ENCODE measurements at places on chromosomes 3 and 15.

- DNase-seq, result no peak
Observed at GRCh38 chr3:170144437-170144843, 37.1 kb downstream of the PHC3 start.

GRCh38 chr15:66404532-66404931 lies 17.8 kb downstream of the MAP2K1 start:
- no peak for DNase-seq

GRCh38 chr3:182105875-182106274 lies 394.1 kb downstream of the SOX2 start:
- DNase-seq, result no peak

DNA sequence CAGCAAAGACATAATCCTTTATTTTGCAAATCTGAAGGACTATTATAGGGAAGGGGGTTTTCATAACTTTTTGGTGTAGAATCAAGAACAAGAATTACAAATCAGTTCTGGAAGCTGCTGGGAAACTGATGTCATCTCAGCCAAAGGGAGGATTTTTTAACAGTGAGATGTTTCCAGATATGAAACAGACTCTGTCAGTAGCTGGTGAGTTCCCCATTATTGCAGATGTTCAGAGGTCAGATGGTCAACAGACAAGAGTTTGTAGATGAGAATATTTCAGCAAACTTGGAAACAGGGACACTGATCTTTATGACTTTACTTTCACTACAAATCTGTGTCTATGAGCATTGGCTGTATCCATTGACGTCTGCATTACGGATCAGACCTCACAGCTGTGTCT lies 71.9 kb upstream of the LPP start:
- no peak for DNase-seq

- DNase-seq, result no peak
Observed at GRCh38 chr3:67535006-67535405, 119.4 kb downstream of the SUCLG2 start.

- DNase-seq, result no peak
Observed at GRCh38 chr3:20405231-20405630, 219.2 kb upstream of the SGO1 start.

- DNase-seq, result no peak
Observed at GRCh38 chr3:152375546-152375945, 106.8 kb downstream of the MBNL1 start.

GRCh38 chr3:38283810-38284755 lies 2.0 kb downstream of the SLC22A14 start:
- DNase-seq, result no peak

- DNase-seq, result no peak
Observed at GRCh38 chr15:88995449-88995848, 82.3 kb upstream of the MFGE8 start.

DNA sequence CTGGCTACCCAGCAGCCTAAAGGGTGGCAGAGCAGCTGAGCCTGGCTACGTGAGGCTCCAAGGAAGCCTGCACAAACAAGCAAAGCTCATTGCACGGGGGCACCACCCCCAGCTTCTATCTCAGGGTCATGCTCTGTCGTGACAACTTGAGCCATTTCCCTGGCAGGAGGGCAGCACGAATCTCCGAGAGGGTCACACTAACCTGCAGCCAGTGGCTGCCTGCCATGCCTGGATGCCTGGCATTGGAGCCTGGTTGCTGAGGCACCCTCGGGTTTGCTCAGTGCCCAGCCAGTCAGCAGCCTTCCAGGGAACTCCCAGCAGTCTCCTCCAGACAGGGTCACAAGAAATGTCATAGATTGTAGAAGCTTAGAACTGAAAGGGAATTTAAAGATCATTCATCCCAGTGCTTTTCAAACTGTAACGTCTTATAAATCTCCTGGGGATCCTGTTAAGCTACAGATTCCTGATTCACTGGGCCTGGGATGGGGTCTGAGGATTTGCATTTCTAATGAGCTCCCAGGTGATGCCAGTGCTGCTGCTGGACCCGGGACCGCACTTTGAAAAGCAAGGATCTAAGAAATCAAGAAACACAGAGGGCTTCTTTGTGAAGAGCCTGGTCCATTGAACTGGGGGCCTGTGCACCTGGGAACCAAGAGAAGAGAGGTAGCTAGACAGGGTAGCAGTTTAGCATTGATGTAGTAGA lies 48.4 kb downstream of the TMEM266 start:
- DNase-seq, result no peak

GRCh38 chr3:28207000-28207733 lies 34.3 kb upstream of the CMC1 start:
- DNase-seq, result no peak

- DNase-seq, result no peak
Observed at GRCh38 chr3:193574488-193575070, 18.4 kb upstream of the OPA1 start.

GRCh38 chr15:29090617-29091466 lies 178.8 kb downstream of the NSMCE3 start:
- no peak for DNase-seq

GRCh38 chr3:155238845-155239244 lies 54.6 kb downstream of the STRIT1 start:
- no peak for DNase-seq

DNA sequence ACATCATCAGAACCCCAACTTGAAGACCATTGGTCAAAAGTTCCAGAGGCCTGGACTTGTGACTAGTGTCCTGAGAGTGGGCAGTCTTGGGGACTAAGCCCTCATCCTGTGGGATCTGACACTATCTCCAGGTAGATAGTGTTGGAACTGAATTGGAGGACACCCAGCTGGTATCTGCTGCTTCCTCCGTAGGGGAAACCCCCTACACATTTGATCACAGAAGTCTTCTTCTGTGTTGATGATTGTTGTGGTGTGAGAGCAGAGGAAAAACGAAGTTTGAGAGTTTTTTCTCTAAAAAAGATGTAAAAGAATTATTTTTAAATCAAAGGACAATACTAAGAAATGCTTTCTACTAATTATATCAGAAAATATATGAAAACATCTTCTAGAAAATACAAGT lies 6.9 kb downstream of the NSMCE3 start:
- DNase-seq, result no peak

DNA sequence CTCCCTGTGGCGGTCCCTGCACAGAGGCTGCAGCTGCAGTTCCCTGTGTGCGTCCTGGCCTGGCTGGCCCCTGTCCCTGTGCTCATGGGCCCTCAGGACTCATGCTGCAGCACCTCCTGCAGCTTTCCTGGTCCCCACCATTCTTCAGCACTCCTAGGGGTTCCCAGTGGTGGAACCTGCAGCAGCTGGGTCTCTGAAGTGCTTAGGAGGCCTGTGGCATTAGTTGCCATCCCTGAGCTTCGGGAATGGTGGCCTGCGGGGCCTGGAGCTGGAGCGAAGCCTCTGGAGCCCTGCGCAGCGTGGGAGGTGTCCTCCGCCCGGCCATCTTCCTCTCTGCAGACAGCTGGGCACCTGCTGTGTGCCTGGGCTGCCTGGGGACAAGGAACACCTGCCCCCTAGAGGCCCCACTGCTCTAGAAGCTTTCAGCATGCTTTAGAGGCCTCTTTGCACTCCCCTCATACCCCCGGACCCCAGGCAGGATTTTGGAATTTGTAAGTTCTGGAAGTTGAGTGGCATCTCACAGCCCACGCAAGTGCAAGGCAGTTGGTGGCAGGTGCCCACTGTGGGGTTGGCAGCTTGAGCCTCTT lies 13.1 kb downstream of the PLXNA1 start:
- no peak for DNase-seq

DNA sequence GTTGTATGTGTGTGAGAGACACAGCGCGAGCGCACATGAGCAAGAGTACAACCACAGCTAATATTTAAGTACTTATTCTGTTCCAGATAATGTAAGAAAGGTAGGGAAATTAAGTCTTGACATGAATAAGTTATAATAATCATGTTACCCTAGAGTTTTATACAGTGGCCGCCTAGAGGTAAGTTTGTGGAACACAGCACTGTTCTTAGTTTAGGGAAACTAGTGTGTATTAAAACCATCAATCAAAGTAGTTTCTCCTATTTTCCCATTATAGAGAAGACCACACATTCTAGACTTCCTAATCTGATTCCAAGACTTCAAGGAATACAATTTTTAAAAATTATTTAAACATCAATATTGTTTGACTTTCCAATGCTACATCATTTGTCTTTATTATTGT lies 9.5 kb downstream of the ALDH1A2 start:
- no peak for DNase-seq

DNA sequence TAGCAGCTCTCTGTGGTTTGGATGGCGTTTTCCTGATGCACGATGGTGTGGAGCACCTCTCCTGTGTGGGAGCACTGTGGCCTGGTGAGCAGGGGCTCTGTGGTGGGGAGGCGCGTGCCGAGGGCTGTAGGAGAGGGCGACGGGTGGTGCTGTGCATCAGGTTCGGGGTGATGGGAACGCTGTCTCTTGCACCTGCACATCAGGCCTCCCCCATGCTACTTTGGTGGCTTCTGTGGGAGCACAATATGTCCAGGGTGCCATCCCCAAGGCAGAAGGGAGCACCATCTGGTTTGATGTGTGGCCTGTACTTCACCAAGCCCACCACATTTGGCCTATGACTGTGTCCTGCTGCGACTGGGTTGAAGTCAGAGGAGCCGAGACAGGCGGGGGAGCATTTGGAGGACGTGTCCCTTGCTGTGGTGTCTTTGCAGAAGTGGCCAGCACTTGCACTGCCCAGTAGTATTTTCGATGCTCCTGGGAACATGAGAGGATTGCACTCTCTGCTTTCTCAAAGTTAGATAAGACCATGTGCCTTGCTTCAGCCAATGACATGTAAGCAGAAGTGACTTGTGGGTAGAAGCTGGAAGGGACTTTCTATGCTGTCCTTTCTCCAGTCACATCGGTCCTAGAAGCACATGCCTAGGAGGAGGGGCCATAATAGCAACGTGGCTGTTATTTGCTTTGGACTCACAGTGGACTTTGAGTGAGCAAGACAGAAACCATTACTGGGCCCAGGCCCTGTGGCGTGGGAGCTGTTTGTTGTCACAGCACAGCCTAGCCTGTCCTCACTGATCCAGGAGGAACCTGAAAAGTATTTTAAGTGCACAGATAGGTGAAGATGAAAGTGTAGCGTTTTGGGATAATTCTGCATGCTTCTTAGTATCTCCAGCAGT lies 72.1 kb downstream of the APBA2 start:
- DNase-seq, result no peak

DNA sequence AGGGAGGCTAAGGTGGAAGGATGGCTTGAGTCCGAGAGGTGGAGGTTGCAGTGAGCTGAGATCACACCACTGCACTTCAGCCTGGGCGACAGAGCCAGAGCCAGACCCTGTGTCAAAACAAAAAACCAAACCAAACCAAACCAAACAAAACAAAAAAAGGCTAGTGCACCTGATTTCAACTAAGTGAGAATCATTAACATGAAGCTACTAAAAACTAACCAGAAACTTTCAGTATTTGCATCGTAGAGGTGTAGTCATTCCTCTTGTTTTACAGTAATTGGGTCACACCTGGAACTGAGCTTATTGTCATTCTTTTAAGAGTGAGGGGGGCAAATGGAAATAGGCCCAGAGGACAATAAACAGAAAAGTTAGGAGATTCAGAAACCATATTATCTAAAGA lies 58.5 kb downstream of the ST6GAL1 start:
- no peak for DNase-seq

DNA sequence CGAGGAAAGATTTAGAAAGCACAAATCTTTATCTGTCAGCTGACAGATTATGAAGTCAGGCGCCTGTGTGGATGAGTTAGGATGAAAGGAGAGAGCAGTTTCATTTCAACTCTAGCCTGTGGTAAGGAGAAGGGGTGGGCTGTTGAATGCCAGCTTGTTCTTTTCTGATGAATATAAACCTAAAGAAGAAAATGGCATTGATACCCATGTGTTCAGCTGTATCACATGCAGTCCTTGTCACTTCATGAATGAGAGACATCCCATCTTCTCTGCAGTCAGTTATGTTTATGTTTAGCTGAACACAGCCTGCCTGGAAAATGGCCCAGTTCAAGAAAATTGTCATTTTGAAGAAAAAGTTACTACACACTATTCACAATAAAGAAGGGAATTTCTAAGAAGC lies 345.7 kb upstream of the RBMS3 start:
- no peak for DNase-seq

GRCh38 chr3:79041621-79042020 lies 726.2 kb downstream of the ROBO1 start:
- DNase-seq, result no peak

GRCh38 chr3:47225310-47225906 lies 57.2 kb downstream of the KIF9 start:
- DNase-seq, result no peak

- DNase-seq, result no peak
Observed at GRCh38 chr3:72191209-72191960, 406.4 kb upstream of the PROK2 start.

- DNase-seq, result no peak
Observed at GRCh38 chr15:63595065-63595464, 2.1 kb upstream of the FBXL22 start.

GRCh38 chr3:160365869-160366522 lies 33.0 kb downstream of the IFT80 start:
- DNase-seq, result no peak

- no peak for DNase-seq
Observed at GRCh38 chr15:32956006-32956405, 238.2 kb downstream of the GREM1 start.

GRCh38 chr3:122920986-122921385 lies 106.6 kb downstream of the SEMA5B start:
- DNase-seq, result no peak

GRCh38 chr15:92545996-92546395 lies 109.6 kb downstream of the FAM174B start:
- DNase-seq, result no peak

DNA sequence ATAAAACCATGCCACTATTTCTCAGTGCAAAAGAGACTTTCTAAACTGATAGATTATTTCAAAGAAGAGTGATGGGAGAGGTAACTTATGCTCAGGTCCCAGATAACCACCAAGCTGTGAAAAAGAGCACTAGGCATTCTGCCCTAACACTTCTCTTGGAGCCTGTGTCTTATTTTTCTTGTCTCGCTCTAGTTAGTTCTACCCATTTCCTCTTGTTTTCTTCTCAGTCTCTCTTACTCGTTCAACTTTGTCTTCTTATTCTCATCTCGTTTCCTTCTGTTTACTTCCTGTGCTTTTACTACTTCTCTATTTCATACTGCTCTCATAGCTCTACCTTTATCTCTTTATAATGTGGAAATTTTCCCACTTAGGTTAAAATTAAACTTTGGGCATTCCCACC lies 91.8 kb upstream of the CGNL1 start:
- DNase-seq, result no peak

DNA sequence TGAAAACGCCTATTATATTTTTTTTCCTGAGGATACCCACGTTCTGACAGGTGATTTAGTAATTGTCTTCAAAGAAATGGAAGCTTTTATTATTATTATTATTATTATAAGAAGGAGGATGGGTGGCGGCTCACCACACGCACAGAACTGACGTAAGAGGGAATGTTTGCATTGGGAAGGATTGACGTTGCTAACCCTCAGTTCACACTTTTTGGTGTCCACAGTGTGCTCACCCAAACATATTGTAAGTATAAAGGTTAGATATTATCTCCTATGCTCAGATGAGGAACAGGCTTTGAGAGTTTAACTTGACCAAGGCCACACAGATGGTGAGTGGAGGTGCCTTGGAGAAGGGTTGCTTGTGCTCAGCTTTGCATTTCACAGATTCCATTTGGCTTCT lies 533.5 kb upstream of the TBL1XR1 start:
- no peak for DNase-seq

- no peak for DNase-seq
Observed at GRCh38 chr15:52206446-52206845, 15.3 kb upstream of the GNB5 start.

All from stimulated activated CD4-positive, alpha-beta T cell treated with anti-CD3 and anti-CD28 coated beads, Interleukin-1b, Interleukin-23, amount 100 ng/mL, for 1 hour (primary cell).